ENCODE measurements at places on chromosomes 5 and 9. TPM values are rescaled to one million over a fixed set of nuclear protein-coding genes. Genes with fewer than 3 reads are reported as not detected.

- DNase-seq: no peak
Observed at GRCh38 chr9:83533296-83533695, 4.9 kb downstream of the FRMD3 start.

DNA sequence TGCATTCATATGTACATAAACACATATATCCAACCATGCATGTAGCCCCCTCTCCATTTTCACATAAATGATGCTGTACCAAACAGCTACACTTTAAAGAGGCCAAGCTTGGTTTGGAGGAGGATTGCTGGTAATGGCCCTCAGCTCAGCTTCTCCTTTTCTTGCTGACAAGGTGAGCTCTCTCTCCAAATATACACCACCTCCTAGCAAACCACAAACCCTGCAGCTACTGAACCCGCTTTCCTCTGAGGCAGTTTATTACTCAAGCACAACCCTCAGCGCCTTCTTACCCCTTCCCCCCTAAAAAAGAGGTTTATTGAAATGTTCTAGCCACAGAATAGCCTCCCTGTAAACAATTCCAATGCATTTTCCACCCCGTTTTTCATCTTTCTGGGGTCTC lies 54.0 kb downstream of the ALG2 start:
- DNase-seq: no peak

DNA sequence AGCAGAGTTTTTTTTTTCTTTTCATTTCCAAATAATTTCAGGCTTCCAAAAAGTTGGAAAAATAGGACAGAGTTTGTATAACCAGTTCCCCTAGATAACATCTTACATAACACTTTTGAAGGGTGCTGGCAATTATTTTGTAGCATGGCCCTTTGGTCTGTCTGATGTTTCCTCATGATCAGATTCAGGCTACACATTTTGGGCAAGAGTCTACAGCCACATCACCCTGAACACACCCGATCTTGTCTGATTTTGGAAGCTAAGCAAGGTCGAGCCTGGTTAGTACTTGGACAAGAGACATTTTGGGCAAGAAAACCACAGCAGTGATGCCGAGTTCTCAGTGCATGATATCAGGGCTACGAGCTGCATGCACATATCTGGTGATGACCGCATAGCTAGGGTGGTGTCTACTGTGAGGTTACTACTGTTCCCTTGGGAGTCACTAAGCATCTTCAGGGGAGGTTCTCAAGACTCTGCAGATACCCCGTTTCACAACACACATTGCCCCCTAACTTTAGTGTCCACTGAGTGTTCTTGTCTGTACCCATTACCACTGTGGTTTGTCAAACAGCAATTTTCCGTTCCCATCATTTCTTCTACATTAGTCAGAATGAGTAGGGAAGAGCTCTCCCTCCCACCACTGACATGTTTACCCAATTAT lies 86.2 kb downstream of the TTC39B start:
- no peak for DNase-seq

GRCh38 chr5:8123559-8123958 lies 254.6 kb downstream of the MTRR start:
- DNase-seq: no peak

- no peak for DNase-seq
Observed at GRCh38 chr9:29214690-29215253, 1641.5 kb upstream of the C9orf72 start.

MCIDAS gene
- not detected for total RNA-seq

NIPSNAP3A gene
- 19.2 TPM for total RNA-seq

PLCXD3 gene
- total RNA-seq: 5.9 TPM

Data from thoracic aorta (tissue), 2 donors.